ENCODE measurements at places on chromosomes 3 and 15. TPM values are rescaled to one million over a fixed set of nuclear protein-coding genes. Genes with fewer than 3 reads are reported as not detected.

ATP2B2 gene
- total RNA-seq = 0.19 TPM

FES gene
- 33.5 TPM for total RNA-seq

- DNase-seq = peak; percentile 73
These were observed 134.3 kb downstream of the VGLL4 start for GRCh38 chr3:11509173-11510000.

- no peak for DNase-seq
These were observed 28.1 kb downstream of the CPNE4 start for GRCh38 chr3:132006605-132007204.

DNA sequence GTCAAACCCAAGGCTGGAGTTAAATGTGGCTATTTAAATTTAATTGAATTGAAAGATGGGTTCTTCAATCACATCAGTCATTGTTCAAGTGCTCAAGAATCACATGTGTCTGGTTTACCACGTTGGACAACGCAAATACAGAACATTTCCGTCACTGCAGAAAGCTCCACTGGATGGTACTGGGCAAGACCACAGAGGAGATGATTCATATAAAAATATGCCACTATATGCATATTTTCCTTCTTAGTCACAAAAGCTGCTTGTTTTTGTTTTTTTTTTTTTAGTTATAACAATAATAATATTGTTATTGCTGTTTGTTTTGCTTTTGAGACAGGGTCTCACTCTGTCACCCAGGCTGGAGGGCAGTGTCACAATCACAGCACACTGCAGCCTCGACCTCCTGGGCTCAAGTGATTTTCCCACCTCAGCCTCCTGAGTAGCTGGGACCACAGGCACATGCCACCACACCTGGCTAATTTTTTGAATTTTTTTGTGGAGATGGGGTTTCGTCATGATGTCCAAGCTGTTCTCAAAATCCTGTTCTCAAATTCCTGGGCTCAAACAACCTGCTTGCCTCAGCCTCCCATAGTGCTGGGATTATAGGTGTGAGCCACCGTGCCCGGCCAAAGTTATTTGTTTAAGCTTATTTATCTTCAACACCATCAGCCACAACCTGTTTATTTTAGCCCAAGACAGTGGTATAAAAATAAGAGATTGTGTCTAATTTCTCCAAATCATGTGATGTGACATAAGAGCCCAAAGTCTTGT, 19.4 kb downstream of the RTP3 start:
- DNase-seq = no peak

DNA sequence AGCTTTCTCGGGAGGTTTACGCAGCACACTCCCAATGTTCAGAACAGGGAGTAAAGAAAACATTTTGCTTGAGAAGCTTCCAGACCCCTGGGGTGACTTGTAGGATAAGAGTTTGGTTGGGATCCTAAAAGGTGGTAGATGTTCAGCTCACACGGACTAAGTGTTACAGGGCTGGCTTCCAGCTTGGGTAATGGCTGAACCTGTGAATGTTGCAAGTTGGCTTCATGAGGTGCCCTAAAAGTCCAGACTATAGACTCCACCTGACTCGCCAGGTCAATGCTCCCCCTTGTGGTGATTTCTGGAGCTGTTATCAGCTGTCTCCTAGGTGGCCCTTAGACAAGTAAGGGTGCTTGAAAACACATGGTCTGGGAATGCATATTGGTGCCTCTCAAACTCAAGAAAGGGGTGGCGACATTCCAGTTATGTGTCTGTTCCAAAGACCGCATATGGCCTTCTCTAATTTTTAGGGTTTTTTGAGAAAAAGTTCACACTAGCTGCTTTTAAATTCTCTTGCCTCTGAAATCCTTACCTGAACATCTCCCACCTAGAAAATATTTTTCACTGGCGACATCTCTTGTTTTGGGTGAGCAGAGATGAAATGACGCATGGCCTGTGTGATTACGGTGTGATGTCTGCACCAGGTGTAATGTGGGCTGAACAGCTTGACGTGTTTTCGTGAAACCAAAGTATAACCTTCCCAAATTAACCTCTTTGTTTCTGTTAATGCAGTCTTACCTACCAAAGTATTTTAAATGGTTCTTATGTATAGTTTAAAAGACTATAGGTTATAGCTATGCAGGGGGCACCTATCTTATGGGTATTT, 175.7 kb upstream of the KBTBD8 start:
- peak; percentile 75 for DNase-seq

- no peak for DNase-seq
These were observed 134.8 kb downstream of the NSMCE3 start for GRCh38 chr15:29134641-29135308.

DNA sequence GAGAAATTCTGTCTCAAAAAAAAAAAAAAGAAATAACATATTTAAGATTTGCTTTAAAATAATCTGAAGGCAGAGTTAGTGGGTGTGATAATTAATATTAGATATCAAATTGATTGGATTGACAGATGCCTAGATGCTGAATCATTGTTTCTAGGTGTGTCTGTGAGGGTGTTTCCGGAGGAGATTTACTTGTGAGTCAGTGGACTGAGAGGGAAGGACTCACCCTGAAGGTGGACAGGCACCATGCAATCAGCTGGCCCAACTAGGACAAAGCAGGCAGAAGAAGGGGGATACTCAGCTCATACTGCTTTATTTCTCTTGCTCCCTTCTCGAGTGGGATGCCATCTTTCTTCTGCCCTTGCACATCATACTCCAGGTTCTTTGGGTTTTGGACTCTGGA, 16.7 kb upstream of the RPL24 start:
- no peak for DNase-seq

- no peak for DNase-seq
These were observed 583.3 kb upstream of the CBLB start for GRCh38 chr3:106452096-106452495.

GRCh38 chr15:69609176-69609575, 156.6 kb downstream of the RPLP1 start:
- DNase-seq = no peak

DNA sequence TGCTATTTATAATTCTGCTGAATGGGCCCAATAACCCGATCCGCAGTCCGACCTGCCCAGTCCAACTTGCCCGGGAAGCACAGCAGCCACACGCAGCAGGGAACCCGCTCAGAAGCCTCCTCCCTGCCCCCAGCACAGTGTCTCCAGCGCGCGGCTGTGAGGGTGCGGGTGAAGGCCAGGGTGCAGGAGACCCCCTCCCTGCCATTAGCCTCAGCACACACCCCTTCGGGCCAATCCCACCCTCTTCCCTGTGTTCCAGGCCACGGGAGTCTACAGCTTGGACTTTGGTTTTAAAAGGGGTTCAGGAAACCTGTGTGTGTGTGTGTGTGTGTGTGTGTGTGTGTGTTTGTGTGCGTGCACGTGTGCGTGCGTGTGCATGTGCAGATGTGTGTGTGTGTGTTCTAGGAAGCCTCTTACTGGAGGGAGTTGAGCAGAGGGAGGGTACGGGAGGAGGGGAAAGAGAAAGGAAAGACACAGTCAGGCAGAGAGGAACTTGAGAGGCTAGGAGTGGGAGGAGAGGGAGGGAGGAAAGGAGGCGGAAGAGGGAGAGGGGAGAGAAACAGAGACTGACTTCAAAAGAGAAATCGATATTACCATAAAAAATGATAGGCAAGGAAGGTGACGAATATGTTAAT, 34.2 kb downstream of the ATP2B2 start:
- DNase-seq = peak; percentile 79

DNA sequence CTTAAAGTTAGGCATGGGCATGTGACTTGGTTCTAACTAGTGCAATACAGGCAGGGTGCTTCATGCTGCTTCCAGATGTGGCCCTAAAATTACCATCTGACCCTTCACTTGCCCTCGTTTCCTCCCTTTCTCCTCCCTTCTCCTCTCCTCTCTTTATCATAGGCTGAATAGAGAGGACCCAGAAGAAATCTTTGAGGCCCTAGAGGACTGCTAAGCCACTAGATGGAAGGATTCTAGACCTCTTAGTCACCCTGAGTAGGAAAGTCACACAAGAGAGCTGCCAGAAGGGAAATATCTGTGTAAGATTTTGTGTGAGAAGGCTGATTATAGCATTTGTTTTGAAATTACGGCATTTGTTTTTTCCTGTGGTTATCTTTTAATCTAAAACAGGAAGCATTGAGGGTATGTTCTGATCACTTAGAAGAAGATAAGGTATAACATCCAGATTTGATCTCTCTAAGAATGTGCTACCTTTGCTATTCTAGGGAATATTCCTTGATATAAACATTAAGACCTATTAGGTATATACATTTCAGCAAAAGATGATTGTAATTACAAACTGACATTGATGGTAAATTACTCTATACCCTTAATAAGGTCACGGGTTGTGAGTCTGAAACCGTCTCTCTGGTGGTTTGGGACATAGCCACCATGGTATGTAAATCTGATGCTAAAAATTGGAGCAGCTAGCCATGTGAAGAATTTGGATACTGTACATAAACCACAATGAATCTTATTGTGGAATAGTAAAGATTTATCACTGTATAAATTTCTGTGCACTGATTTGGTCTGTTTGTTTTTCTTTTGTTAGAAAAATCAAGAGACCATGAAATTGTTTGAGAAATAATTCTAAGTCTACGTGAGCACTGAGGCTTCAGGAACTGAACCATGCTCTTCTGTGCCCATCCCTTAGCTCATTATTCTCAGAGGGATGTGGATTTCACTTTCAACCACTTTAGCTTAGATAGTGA, 84.1 kb downstream of the TP63 start:
- no peak for DNase-seq

GRCh38 chr15:80967451-80967850, 22.2 kb downstream of the MESD start:
- no peak for DNase-seq

DNA sequence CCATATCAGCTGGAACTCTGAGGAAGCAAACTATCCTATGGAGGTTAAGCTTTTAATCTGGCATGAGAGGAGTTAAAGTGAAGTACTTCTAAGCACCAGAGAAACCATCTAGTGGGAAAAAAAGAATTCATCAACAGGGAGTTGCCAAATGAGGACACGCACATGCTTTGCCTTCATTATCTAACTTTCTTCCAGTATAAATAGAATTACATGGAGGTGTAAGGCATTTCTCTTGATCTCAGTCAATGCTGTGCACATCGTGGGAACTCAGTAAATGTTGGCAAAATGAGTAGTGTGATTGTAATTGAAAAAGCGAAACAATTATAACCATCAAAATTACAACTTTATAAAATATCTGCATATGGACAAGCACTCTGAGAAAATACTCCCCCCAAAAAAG, 8.0 kb upstream of the GSK3B start:
- DNase-seq = no peak
